ENCODE measurements at places on chromosomes 1 and 21.

GRCh38 chr1:73824065-73824464 lies 373.9 kb downstream of the LRRIQ3 start:
- DNase-seq: no peak

DNA sequence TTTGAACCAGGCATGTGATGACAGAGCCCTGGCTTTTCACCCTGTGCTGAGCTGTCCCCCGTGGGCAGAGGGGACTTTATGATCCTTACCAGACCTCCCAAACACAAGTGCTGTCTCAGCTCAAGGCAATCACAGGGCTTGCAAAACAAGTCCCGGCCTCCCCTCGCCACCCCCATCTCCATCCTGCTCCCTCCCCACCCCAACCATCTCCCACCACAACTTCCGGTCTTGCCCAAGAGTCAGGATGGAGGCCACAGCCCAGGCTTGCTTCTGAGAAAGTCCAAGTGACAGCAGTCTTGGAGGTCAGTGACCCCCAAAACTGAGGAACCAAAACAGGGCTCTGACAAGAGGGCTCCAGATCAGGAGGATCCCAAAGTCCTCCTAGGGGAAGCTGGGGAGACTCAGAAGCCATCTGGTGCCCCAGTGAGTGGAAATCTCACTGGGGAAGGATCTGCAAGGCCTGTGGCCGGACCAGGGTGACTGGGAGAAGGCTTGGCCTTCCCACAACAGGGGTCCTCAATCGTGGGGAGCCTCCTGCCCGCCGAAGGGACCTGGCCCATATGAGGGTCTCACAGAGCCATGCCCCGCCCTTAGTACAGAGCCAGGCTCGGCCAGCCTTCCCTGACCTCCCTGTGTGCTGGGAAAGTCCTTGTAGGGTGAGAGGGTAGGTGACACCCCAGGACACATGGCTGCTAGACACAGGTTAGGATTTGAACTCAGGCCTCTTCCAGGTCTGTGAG lies 4.5 kb upstream of the SDC3 start:
- DNase-seq: no peak

- DNase-seq: no peak
Measured at GRCh38 chr1:181335631-181336030, 147.7 kb upstream of the CACNA1E start.

DNA sequence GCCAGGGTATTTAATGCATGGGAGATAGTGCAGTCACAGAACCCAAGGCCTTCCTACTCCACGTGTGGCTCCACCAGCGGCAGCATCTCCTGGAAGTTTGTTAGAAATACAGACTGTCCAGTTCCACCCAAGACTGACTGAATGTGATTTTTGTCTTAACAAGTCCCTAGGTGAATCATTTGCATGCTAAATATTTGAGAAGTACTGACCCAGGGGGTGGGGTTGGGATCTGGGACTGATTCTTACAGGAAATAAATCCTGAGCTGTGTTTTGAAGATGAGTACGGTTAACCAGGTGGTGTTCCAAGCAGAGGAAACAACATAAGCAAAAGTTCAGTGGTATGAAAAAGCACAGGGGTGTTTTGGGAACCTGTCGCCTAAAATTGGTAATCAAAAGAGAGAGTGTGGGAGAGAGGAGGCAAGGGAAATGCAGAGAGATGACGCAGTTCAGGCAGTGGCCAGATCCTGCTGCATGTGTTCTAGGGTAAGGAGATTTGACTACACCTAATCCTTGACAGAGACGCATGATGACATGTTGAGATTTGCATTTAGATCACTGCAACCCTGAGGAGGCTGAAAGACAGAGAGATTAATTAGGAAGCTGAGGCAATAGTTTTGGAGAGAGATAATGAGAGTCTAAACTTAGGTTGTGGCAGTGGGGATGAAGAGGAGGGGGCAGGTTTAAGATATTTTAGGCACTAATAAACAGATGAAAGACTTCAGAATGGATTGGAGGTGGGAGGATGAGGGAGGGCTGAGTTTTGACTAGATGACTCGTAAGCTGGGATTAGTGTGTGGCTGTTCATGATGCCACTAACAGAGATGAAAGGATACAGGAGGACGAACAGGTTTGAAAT lies 3.7 kb upstream of the ZNF326 start:
- DNase-seq: no peak

GRCh38 chr1:119116725-119117124 lies 23.7 kb downstream of the WARS2 start:
- DNase-seq: no peak

DNA sequence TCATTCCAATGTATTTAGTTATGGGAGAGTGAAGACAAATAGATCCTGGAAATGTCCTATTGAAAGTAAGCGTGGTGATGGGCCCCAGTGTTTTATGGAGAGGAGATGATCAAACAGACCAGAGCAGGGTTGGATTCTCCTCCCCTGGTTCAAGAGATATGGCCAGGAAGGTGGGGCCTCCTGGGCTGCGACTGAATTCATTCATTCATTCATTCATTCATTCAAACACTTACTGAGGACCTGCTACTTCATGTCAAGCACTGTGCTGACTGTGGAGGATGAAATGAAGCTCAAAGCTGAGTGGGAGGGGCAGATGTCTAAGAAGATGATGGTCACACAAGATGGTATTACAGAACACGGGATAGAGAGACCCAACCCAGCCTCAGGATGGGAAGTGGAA lies 71.5 kb upstream of the TNR start:
- no peak for DNase-seq

DNA sequence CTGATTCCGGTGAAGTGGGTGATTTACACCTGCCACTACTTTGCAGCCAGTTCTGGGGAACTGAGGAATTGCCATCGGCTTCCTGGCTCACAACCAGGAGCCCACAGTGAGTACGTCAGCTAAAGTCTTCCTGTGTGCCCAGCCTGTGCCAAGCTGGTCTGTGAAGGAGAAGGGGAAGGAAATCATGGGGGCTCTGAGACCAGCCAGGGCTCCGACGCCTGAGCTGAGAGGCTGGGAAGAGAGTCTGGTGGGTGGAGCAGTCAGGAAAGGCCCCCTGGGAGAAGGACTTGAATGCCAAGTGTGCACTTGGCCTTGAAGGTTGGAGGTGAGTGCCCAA lies 1.2 kb downstream of the LURAP1 start:
- no peak for DNase-seq

DNA sequence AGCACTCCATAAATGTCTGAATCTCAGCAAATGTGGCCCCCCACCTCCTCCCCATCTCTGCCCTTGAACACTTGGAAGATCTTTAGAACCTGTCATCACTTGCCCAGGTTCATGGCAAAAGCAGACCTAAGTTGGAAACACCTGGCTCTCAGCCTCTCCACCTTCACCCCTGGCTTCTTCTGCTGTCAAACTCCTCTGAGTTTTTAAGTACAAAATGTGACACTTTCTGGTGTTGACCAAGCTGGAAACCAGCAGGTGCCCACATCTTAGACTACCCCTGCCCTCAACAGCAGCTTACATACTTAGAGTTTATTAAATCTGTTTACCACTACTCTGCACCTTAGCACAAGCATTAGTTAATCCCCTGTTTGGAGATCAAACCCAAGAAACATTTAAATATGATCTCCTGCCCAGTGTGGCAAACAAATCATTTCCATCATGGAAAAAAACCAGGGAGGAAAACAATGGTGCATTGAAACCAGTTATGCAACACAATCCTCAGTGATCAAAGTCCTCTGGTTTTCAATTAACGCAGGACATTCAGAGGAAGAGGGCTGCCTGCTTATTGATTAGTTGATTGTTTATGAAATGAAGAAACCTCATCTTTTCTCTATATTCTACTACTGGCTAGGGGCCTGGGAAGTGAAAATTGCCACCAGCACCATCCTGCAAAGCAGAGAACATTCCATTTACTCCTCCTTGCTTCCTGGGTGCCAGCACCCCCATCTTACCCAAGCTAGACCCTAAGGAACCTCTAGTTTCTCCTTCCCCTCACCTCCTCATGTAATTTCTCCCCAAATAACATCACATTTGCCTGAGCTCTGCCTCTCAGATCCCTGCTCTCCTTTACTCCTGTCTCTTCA lies 139.4 kb upstream of the RAB4A start:
- no peak for DNase-seq

DNA sequence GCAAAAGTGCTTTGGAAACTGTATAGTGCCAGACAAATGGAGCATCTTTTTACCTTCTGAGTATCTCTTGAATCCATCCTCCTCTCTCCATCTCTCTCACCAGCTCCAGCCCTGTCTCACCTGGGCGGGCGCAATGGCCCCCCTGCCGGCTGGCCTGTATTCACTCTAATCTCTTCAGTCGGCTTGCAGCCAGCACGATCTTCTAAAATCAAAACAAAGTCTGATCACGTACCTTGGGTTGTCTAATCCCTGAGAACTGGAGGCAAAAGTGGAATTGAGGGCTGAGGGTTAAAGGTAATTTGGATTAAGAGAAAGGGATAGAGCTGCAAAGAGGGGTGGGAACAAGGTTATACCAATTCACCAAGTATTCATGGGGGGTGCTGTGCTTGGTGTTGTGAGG lies 46.0 kb upstream of the LRRN2 start:
- no peak for DNase-seq

GRCh38 chr1:161707503-161707902 lies 474 bp downstream of the FCRLA start:
- no peak for DNase-seq

DNA sequence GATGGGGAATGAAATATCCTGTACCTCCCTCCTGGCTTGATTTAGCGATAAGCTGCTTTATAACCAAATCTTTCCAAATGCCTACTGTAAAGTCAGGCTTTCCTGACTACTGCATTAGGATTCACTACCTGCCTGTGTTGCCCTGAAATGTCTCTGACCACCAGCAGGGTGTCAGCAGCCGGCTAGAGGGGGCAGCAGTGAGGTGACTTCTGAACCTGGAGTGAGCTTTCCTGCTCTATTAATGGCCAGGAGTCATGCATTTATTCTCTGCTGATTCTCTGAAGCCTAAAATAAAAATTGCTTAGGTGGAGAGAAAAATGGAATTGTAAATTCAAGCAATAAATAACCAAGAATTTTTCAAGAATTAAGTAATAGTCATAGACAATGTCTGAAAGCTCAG lies 2.5 kb downstream of the BACE2 start:
- peak; percentile 13 for DNase-seq

DNA sequence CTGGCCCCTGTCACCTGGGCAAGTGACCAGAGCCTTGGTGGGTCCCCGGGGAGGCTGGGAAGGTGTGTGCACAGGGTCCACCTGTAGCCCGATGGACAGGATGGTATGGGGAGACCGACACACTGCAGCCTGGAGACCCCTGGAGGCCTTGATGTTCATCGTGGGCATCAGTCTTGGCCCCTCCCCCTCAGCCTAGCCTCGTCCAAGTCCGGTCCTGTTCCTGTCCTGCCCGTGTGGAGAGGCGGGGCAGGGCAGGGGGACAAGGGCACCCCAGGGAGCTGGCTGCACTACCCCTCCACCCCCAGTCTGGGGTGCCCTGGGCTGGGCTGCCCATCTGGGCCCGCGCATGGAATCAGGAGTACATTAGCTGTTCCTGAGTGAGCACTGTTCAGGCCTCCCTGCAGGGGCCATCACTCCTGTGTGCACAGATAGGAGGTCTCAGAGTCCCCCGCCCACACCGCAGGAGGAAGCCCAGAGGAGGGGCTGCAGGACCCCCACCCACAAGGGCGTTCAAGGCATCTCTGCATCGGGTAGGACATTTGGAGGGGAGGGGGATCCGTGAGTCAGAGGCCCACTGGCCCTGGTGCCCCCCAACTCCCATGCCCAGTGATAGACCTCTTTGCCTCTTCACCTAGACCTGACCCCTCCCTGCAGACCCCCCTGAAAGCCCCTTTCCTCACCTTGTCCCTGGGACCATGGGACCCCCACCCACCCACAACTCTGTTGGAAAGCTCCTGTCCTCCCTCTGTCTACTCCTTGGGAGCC lies 63.2 kb downstream of the WNT9A start:
- DNase-seq: no peak

- no peak for DNase-seq
Measured at GRCh38 chr21:45537746-45538291, 4.4 kb downstream of the SLC19A1 start.

DNA sequence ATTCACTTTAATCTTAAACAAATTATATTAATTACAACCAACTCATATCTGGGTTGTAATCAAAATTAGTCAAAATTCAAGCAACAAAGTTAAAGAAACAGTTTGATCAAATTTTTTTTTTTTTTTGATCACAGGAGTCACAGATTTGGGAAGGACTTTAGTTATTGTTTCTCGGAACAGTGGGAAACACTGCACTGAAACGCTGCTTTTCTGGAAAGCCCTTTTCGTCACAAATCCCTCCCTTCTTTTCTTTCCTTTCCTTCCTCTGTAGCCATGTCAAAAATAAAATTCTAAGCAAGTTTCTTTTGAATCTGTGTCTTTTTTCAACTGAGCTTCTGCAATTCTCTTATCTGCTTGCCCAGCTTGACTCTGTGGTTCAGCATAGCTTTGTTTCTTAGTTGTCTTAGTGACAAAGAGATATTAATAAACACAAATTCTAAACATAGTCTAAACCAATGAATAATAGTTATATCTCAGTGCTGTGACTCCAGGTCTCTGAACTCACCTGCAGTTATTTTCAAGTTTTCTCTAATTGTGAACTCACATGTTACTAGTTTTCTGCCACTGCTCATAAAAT lies 53.8 kb downstream of the PTGS2 start:
- no peak for DNase-seq

- DNase-seq: no peak
Measured at GRCh38 chr1:172270605-172271004, 149.9 kb upstream of the C1orf105 start.

- no peak for DNase-seq
Measured at GRCh38 chr1:48858200-48858920, 81.7 kb upstream of the BEND5 start.
